ENCODE measurements at places on chromosomes 5 and 9.
A peak's percentile ranks its signal among the peaks of the same experiment; 100 is the strongest.

DNA sequence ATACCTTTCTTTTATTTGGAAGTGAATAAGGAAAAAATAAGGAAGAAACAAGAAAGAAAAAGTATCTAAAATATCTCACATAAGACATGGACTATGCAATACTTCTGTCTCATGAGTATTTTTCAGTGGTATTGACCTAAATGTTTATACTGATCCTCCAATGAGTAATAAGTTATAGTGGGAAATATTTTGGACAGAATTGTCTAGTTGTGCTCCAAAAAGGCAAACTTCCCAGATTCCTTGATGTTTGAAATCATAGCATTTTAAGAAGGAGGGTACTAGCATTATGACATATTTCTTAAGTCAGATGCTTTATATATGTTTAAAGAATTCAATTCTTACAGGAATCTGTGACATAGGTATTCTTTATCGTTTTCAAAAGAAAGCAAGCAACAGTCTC lies 34.5 kb upstream of the BASP1 start:
- no peak for DNase-seq

DNA sequence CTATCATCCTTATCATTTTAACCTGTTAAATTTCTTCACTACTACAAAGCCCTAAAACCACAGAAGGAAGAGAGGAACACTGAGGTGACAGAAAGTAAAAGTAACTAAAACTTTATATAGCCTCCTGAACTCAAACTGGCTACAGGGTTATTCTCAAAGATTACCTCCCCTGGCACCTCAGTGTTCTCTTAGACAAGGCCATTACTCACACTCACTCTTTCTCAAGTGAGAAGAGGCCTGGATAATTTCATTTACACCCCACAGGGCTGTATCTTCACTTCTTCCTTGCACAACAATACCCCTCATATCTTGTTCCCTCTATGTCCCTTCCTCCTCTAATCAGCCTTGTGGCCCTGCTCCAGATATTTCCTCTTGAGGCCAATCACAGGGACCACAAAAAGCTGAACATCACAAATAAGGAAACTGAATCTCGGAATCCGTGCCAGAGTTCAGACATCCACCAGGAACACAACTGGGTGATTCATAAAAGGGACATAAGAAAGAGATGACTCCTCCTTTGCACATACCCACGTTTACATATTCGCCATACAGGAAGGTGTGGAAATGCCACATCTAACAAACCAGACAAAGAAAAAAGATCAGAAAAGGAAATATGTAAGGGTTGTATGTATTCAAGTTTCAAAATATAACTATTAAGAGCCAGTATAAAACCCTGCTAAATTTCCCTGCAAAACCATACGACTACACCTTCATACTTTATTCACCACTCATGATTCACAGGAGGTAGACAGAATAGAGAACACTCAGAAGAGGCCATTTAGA lies 1.7 kb upstream of the KLHL3 start:
- no peak for DNase-seq

GRCh38 chr5:133838286-133838685 lies 130.1 kb downstream of the C5orf15 start:
- no peak for DNase-seq

DNA sequence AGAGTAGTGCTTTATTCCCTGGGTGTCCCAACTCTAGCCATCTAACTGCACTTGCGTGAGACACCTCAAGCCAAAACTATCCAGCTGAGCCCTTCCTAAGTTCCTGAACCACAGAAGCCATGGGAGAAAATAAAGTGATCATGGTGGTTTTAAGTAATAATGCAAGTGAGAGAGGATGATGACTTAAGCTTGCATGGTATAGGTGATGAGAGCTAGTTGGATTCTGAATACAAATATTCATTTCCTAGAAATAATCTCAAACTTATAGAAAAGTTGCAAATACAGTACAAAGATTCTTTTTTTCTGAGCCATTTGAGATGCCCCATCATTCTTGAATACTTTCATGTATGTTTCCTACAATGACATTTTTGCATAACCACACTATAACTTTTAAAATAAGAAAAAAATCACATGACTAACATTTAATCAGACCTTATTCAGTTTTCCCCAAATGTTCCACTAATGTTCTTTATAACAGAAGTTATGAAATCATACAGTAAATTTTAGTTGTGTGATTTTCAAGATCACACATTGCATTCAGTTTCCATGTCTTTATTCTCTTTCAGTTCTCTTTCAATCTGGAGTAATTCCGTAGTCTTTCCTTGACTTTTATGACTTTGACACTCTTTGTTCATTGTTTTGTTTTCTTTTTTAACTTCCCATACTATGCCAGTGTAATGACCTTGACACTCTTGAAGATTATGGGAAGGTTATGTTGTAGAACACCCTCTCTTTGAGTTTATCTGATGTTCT lies 5.5 kb upstream of the AK3 start:
- DNase-seq = no peak

DNA sequence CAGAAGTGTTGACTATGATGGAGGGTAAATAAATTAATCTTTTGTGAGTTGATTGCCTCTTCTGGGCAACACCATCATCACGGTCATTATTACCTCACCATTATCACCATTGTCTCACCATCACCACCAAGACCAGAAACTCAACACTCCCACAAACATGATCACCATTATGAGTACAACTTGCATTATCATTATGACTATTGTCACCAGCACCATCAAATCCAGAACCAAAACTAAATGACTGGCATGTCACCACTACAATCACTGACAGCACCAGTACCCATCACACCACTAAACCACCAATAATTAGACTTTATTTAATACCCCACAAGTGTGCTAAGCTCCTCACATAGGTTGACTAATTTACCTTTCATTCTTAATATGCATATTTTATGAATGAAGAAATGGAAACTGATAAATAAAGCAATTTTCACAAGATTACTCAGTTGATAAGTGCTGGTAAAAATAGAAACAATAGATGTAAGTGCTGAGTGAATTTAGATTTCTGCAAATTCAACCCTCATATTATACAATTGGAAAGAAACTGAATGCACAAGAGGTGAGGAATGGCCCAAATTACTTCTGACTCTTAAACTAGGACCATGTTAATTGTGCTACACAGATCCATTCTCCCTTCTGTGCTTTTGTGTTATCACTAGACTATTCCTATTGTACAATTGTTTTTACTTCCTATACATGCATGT lies 517.8 kb upstream of the PAPPA start:
- DNase-seq = no peak

DNA sequence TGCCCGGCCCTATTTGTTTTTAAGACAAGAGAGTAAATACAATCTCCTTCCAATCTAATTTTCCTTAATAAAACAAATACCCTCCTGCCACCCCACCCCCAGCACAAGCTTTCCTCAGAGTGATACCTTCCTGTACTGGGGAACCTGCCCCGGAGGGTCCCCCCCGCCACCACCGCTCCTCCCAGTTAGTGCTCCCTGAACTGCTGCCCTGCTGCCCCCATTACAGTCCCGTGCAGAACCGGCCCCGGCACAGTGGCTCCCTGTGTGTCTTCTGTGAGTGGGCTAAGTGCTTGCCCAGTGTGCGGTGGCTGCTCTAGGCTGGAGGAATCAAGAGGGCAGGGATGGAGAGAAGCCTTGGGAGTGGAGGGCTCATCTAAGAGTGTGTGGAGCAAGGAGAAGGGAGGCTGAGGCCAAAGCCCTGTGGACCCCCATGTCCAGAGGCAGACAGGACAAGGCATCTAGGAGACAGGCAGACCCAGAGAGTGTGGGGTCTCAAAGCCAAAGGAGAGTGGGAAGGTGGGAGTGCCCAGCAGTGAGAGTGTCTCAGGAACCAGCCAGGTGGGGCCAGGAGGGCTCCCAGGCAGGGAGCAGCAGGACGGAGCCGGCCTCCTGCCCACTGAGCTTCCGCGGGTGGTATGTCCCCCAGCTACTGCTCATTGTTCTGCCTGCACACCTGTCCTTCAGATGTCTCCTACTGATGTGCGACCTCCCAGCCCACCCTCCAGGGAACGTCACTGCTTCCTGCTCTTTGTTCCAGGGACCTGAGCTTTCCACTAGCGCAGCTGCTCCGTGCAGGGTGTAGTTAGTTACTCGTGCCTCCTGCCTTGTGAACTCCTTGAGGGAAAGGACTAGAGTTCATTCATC lies 129.0 kb downstream of the DAB2IP start:
- no peak for DNase-seq

DNA sequence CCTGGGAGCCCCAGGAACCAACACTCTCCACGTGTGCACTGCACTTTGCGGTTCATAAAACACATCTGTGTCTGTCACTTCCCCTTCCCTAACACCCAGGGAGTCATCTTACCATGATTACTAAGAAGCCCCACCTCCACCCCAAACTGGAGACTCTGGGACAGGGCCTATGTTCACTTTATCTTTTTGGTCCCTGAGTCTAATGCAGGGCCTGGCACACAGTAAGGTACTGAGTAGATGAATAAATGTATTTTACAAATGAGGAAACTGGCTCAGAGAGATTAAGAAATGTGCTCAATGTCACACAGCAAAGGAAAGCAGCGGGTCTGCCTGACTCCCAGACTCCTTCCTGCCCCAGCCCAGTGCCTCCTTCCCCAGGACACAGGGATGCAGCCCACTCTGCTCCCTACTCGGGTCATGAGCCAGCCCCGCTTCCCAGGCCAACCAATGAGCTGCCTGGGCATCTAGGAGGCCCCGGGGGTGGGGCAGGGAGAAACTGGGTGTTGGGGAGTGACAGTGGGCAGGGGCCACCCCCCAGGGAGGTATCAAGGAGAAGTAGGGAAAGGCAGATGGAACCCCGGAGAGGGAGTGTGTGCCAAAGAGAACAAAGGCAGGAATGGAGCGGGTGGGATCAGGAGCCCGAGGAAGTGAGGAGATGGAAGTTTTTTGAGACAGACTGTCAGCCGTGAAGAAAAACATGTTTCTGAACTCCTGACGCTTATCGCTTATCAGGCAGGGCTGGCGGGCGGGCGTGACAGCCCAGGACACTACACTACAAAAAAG lies 30.5 kb downstream of the SHB start:
- DNase-seq = no peak

GRCh38 chr5:15647251-15647650 lies 147.3 kb downstream of the FBXL7 start:
- DNase-seq = no peak

DNA sequence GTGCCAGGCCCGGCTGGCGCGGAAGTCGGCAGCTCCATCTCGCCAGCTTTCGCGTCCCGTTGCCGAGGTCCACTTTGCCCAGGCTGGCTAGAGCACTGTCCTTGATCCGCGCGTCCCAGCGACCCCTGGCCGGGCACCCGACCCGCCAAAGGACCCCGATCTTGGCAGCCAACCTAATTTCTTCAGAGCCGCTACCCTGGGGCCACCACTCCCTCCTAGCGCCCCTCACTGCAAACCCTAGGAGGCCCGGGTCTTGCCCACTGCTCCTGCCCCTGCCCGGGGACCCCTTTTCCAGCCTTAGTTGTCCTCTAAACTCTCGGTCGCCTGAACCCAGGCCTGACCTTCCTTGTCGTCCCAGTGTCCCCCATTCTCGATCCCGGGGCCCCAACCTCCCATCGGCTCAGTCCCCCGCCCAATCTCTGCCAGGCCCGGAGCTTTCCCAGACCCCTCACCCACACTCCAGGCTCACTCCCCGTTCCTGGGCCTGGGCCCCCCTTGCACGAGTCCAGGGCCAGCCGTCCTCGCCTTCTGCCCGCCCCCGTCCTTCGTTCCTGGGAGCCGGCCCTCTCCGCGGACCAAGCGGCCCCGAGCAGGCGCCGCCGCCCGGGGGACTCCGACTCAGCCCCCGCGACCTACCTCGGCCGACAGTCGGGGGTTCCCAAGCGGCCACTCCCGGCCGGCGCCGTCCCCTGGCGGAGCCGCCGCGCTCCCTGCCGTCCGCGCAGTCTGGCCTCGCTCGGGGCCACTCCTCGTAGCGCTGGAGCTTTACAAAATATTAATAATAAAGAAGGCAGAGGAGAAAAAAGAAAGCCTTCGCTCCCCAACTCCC lies 701 bp upstream of the LMX1B start:
- DNase-seq = no peak

DNA sequence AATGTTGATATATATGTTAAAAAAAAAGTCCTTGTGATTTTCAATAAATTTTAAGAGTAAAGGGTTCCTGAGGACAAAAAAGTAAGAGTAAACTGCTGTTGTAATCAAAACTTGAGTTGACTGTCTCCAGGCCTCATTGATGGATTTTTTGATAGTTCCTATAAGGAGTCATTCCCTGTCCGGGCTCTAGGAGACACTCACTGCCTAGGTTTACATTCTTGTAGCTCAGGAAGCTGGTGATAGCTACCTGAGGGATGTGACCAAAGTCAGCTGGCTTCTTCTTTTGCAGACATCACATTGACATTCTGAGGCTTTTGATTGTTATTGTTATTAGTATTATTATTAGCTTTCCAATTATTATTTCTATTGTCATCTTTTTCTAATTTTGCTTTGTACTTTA lies 116.5 kb upstream of the FBXL7 start:
- no peak for DNase-seq

GRCh38 chr5:135883026-135883425 lies 12.6 kb downstream of the IL9 start:
- DNase-seq = no peak

GRCh38 chr9:3708751-3709150 lies 182.9 kb upstream of the RFX3 start:
- no peak for DNase-seq

GRCh38 chr5:115624994-115625393 lies 842 bp downstream of the TMED7 start:
- no peak for DNase-seq

- DNase-seq = no peak
These were observed 47.3 kb downstream of the LURAP1L start for GRCh38 chr9:12822111-12822510.

GRCh38 chr9:73347720-73348119 lies 196.1 kb downstream of the ANXA1 start:
- DNase-seq = no peak

GRCh38 chr9:28938981-28939380 lies 1365.7 kb upstream of the C9orf72 start:
- no peak for DNase-seq

GRCh38 chr5:35058374-35058788 lies 10.6 kb upstream of the AGXT2 start:
- DNase-seq = no peak

DNA sequence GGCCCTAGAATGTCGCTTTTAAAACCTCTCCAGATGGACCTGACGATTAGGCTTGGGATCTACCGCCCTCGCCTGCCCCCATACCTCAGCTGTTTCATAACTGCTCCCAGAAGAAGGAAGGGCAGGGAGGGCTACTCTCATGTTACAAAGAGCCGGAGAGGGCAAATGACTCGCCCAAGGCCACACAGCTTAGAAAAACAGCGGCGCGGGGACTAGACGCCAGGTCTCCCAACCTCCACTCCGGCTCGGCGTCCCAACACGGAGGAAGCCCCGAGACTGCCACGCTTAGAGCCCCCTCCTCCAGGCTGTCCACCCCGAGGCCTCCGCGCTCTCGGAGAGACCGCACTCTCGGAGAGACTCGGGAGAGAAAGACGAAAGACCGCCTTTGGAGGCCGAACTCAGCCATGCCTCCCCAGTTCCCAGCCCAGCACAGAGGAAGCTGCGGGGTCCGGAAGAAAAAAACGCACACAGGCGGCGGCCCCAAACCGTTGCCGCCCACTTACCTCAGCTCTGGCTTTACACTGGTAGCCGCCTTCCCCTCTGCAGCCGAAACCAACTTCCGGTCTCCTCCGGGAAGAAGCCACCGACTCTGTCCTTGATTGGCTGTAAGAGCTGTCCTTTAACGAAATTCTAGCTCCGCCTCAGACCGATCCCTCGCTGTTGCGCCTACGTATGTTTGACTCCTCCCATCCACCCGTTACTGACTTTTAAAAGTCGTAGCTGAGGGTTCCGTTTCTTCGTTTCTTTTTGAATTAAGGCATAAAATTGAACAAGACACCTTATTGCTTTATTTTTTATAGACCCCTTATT lies at the start of gene MED7:
Gene MED7, minus strand, starts transcription at position 549 of the 810 bp plus-strand sequence. CDS start 3,434 bp downstream, outside the sequence.
- peak; percentile 62 for DNase-seq

All from stimulated activated CD4-positive, alpha-beta T cell treated with anti-CD3 and anti-CD28 coated beads, Interleukin-1b, Interleukin-23, amount 100 ng/mL, for 1 hour (primary cell).